ENCODE measurements at places on chromosomes 13 and 19. TPM values are rescaled to one million over a fixed set of nuclear protein-coding genes. Genes with fewer than 3 reads are reported as not detected.

DNA sequence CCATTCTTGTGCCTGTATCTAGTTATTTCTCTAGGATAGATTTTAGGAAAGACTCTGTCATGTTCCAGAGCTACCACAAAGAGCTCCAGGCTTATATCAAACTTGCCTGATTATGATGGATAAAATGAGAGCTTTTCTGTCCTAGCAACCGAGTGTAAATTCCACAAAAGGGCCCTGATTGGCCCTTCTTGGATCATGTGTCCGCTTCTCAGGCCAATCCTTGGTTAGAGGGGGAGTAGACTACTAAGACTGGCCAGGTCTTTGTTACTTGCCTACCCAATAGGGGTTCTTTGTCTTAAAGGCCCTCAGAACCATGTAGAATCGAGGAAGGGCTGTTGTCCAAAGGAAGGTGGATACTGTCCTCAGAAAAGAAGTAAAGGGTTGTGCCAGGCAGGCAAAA is 2.4 kb downstream of the DHX34 start:
- no peak for DNase-seq

GRCh38 chr13:42331009-42331408 is 59.1 kb downstream of the AKAP11 start:
- no peak for DNase-seq

DNA sequence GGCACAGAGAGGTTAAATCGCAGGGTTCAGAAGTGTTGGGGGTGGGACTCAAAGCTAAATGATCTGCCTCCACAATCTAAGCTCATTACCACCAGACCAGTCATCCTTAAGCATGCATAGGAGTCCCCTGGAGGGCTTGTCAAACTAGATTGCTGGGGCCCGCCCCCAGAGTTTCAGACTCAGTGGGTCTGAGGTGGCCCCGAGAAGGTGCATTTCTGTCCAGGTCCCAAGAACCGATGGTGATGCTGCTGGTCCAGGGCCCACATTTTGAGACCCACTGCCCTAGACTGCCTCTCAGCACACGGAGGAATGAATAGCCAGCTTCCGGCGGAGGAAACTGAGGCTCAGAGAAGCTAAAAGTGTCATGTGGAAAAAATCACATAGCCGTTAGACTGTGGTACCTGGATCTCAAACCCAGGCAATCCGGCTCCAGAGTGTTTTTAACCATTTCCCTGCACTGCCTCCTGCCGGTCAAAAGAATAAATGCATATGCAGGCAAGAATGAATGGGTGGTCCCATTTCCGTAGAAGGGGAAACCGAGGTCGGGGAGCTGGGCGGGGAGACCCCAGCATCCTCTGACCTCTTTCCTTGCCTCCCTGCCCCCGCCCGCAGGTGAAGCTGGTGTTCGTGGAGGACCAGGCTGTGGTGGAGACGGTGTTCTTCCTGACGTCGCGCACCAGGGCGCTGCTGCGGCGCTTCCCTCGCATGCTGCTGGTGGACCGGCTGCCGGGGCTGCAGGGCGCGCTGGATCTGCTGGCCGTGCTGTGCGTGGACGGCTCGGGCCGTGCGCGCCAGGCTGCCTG is 23.8 kb downstream of the ZSWIM9 start:
- no peak for DNase-seq

GRCh38 chr19:45305007-45305406 is 17.7 kb downstream of the CKM start:
- no peak for DNase-seq

- no peak for DNase-seq
Measured at GRCh38 chr13:110107568-110108347, 199.2 kb downstream of the COL4A1 start.

- DNase-seq, result no peak
Measured at GRCh38 chr19:30449078-30449590, 77.0 kb downstream of the ZNF536 start.

- DNase-seq, result no peak
Measured at GRCh38 chr13:42377640-42378382, 105.9 kb downstream of the AKAP11 start.

DNA sequence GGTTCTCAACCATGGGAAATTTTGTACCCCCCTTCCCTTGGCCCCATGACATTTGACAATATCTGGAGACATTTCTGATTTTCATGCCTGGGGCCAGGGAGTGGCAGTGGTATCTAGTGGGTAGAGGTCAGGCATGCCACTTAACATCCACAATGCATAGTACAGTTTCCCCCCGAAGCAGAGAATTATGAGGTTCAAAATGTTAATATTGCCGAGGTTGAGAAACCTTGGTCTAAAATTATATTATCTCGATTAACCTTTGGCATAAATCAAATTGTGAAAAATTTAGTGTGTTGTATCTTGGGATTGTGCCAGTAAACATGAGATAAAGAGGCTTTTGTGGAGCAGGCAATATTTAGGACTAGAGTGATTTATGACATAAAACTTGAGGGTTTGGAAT is 147.9 kb downstream of the LMO7 start:
- DNase-seq, result no peak

DNA sequence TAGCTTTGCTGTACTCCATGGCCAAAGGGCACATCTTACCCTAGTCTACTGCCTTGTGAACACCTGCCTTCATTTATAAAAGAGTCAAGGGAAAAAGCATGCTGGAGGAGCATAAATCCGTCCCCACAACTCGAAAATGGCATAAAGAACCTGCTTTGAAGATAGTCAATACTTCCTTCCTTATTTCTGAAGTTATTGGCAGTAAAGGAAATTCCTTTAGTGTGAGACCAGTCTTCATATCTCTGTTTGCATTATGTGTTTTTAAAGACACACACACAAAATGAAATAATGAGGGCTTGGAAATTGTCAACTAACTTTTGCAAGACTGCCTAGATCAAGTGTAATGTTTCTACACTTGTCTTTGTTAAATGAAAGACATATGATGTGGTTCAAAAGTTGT is 408.4 kb downstream of the SPRY2 start:
- no peak for DNase-seq

DNA sequence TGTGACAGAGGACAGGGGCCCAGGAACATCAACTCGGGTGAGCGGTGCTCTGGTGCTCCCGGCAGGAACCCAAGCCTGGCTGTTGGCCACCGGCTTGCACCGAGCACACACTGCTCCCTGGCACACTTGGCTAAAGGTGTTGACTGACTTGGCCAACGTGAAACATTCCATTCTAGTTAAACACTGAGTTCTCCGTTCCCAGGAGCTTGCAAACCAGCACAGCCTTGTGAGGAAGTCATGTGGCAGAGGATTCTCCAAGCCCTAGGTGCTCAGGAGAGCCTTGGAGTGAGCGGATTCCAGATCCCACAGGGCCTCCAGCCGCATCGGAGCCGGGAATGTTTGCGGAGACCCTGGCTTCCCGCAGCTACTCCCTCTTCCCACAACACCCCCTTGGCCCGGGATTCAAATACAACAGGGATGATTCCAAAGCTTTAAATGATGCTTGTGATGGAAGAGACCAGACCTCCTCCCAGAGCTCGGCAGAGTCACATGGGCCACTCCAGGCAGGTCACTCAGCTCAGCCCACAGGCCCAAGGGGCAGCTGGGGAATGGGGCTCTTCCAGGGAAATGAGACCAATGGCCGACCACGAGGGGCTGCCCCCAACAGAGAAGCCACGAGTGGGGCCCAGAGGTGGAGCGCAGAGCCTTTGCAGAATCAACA is 2.9 kb downstream of the C13orf46 start:
- DNase-seq, result peak; percentile 10

GRCh38 chr13:106701771-106702341 is 133.9 kb upstream of the ARGLU1 start:
- DNase-seq, result no peak

- no peak for DNase-seq
Measured at GRCh38 chr19:48290401-48290770, 20.5 kb downstream of the ZNF114 start.

- DNase-seq, result no peak
Measured at GRCh38 chr13:99986741-99987140, 5.2 kb downstream of the ZIC2 start.

The SPACA4 gene
- polyA plus RNA-seq, result not detected

The DPF1 gene
- 1.4 TPM for polyA plus RNA-seq

The FGF9 gene
- polyA plus RNA-seq, result 0.26 TPM

The FCER2 gene
- not detected for polyA plus RNA-seq

The FAM216B gene
- polyA plus RNA-seq, result 0.02 TPM

The NAXD gene
- polyA plus RNA-seq, result 35.0 TPM

The CALR3 gene
- not detected for polyA plus RNA-seq

The KLK2 gene
- polyA plus RNA-seq, result not detected

The OSCAR gene
- polyA plus RNA-seq, result 0.22 TPM

The NECTIN2 gene
- 110 TPM for polyA plus RNA-seq

The ZNRF4 gene
- polyA plus RNA-seq, result not detected
